Activated naive CD8-positive, alpha-beta T cell treated with anti-CD3 and anti-CD28 coated beads, Interleukin-2, amount 50 U/mL, for 16 hours (primary cell): ENCODE measurements at places on chromosomes 5 and 9.

- no peak for DNase-seq
Measured at GRCh38 chr5:62778316-62779009, 199.8 kb downstream of the LRRC70 start.

GRCh38 chr9:122060481-122060880 lies 32.6 kb downstream of the TTLL11 start:
- no peak for DNase-seq

GRCh38 chr5:125222597-125223240 lies 476.3 kb upstream of the ZNF608 start:
- no peak for DNase-seq

DNA sequence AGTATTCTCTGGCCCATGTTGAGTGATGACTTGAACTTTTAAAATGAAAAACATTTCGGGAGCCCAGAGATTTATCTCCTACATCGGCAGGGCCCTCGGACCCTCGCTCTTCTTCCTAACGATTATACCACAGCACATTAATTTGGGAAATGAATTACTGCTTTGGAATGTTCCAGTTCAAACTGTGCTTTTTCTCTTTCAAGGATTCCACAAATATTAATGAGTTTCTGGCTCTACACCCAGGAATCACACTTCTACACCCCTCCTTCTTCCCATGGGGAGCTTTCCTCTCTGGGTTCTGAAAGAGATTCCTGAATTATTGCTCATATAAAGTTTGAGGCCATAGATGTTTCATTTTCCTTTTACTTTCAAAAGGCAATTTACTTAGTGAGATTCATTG lies 41.2 kb downstream of the NSG2 start:
- no peak for DNase-seq

DNA sequence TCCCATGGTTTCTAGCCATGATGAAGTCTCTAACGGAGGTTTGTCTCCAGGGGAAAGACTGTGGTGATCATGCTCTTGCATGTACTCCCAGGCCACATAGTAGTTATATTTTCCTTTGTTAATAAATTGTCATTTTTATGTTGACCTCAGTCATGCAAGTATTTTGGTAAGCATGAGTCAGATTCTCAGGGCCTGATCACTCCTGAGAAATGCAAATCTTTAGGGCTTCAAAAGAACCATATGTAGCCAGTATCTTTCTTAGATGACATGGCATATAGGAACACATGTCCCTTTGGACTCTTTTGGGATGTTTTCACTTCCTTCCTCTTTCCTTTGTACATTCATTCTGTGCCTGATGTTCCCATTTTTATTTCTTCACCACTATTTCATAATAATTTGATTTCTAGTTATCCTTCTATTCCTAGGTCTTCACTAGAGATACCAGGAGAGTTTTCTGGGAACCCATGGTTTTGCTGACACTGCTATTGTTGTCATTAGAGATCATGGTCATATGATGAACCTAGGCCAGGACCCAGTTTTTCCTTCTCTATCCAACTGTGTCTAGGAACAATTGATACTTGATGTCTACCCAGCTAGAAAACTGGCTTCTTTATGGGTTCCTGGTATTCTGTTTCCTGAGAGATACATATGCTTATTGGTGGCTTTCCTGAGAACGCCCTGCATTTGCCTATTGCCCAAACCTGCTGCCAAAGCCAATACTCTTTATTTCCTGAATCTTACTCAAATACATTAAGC lies 248.1 kb upstream of the NREP start:
- no peak for DNase-seq

DNA sequence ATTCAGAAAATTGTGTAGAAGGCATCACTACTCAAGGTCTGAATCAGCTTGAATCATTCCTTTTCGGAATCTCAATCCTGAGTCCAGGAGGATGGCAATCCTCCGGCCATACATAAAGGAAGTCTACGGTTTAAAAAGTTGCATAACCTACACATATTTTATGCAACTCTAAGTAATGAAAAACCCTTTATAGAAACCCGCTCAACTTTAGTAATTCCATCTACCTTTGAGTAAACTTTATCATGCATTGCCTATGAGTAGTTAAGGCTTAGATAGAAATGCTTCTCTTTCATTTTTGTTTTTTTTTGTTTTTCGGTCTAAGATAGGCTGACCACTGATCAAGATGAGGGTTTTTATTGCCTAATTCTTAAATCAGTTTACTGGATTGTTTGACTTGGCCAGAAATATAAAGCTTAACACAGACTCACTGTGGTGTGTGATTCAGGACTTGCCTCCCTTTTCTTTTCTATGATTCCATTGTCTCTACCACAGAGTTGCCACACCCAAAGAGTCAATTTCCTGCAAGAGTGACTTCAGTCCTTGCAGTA lies 85.0 kb downstream of the LURAP1L start:
- DNase-seq = no peak

DNA sequence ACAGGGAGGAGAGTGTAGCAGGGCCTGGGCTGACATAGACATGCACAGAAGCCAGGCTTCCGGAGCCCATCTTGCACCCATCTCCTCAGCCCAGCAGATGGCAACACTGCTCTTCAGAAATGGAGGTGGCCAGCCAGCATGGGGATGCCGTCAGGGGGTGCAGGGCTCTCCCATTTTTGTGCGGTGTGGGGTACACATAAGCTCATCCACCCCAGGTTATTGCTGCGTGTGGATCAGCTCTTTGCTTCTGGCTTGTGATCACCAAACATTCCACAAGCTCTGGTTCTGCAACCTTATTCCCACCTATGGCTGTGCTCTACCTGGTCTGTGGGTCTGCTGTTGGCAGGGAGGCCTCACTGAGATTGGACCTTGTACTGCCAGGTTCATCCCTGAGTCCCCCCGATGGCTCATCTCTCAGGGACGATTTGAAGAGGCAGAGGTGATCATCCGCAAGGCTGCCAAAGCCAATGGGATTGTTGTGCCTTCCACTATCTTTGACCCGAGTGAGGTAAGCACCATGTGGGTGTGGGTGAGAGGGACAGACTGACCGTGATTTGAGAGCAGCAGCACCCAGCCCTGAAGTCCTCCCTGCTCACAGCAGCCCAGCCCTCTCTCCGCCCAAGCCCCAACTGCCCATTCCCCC lies 17.3 kb downstream of the SLC22A5 start:
- DNase-seq = peak; percentile 51

- DNase-seq = no peak
Measured at GRCh38 chr9:19785230-19785629, 3.6 kb downstream of the SLC24A2 start.

GRCh38 chr5:58358501-58359178 lies 101.2 kb downstream of the PLK2 start:
- DNase-seq = no peak

- DNase-seq = no peak
Measured at GRCh38 chr9:118563677-118564076, 805.6 kb downstream of the BRINP1 start.

DNA sequence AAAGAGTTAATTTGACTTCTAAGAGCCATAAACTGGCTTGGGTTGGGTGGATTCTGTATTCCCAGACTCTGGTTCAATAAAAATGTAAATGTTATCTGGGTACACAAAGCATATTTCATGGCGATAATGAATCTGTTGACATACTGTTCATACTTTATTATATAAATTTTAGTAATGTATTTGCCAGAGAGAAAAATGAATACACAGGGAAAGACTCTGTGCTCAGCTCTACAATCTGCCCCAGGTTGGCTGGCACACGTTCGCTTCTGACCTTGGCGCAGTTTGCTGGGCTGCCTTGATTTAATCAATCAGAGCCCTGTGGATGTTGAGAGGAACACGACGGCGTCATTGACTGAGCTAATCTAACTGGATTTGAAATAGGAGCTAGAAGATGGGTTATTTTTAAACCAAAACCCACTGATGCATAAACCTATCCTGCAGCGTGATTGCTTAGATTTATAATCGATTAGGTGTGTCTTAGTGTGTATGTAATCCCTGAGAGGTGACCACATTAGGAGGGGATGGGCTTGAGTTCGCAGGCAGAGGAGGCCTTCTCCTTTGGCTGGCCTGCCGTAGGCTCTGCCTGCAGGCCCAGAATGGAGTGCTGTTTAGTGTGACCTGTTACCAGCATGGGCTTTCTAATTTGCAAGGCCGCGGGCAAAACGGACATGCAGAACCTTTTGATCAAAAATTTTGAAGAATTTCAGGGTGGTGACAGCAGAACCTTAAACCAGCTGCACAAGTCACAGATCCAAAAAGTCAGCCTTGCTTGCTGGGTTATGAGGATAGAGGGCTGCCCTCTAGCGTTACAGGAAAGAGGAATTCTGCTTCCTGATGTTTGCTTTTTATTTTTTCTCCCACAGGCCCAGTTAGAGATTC lies 3.9 kb upstream of the ADCY2 start:
- no peak for DNase-seq

- DNase-seq = no peak
Measured at GRCh38 chr5:158022393-158022792, 163.4 kb upstream of the CLINT1 start.

GRCh38 chr9:130713286-130713960 lies 19.8 kb downstream of the EXOSC2 start:
- DNase-seq = no peak

DNA sequence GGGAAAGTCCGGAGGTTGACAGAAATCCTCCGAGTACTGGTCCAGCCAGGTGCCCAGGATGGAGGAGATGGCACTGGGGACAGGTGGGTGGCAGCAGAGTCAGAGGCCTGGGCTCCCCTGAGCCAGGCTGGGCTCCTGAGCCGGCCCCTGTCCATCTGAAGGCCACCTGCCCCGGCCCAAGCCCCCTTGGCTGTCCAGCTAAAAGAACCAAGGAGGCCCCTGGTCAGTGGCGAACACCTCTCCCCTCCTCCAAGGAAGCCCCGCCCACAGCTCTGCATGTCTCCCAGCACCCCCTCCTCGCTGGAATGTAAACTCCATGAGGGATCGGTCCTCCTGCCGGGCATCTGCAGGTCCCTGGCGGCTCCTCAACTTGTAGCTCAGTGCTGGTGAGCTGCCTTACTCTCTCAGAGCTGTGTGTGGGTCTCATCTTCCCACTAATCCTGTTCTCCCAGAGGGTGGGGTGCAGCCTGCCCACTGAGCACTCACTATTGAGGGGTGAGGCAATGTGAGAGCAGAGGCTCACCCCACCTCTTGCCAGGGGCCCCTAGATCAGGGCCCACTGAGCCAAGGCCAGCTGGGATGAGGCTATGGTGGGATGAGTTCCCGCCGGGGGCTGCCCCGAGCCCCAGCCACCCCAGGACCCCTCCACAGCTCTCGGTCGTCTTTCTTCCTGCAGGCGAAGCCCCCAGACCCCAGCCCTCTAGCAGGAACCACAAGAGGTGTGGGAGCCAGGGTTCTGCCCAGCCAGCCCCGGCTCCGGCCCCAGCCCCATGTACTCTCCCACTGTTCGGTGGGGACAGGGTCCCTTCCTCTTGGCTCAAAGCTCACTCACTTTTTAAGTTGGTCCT lies 12.0 kb downstream of the RALGDS start:
- no peak for DNase-seq

DNA sequence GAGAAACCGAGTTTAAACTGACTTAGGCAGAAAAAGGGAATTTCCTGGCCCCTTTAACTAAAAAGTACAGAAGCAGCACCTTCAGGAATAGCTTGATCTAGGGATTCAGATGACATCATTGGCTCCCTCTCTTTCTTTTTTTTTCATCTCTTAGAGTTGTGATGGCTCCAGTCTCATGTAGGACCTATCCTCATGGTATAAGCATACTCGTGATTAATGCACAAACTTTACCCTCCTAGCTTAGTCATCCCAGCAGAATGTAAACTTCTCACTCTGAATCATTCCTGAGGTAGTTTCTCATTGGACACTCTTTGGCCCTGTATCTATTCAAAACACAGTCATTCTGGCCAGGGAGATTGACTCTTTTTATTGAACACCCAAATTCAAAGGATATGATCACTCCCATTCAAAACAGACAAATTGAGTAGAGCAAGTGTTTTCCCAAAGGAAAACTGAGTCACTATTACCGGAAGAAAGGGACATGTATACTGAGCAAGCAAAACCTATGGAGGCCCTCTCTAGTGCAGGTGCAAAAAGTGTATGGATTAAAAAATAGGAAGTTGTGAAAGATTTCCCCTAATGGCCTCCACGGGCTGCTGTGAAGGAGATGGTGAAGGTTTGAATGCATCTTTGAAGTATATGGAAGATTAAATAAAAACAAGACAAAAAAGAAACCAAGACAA lies 27.6 kb upstream of the SMIM23 start:
- no peak for DNase-seq

DNA sequence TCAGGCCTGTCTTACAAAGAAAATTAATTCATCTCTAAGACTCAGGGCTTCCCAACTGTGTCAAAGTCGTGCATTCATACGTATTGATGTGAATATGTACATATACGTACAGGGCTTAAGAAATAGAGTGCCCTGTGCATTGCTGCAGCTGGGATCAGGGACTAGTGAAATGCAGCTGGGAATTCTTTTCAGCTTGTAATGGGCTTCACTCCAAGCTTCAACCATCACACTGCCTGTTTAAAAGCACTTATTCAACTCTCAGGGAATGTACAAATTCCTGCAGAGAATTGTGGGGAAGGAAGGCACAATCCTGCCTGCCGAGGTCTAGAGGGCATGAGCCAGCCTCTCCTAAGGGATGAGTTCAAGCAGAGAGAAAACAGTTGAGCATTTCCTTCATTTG lies 59.6 kb upstream of the MAN2A1 start:
- no peak for DNase-seq

DNA sequence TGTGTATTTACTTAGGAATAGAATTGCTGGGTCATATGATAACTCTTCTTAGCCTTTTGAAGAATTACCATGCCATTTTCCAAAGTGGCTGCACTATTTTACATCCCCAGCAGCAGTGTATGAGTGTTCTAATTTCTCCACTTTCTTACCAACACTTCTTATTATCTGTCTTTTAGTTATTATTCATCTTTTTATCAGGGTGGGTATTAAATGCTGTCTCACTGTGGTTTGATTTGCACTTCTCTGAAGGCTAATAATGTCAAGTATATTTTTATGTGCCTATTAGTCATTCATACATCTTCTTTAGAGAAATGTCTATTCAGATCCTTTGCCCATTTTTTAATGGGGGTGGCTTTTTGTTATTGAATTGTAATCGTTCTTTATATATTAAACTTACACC lies 36.8 kb downstream of the SLC1A3 start:
- no peak for DNase-seq

GRCh38 chr9:131048820-131049219 lies 39.8 kb downstream of the LAMC3 start:
- no peak for DNase-seq

- DNase-seq = no peak
Measured at GRCh38 chr5:136276946-136277345, 84.0 kb upstream of the SMIM32 start.
